CD8-positive, alpha-beta memory T cell (primary cell): ENCODE measurements at places on chromosomes 5 and 9.
A peak's percentile ranks its signal among the peaks of the same experiment; 100 is the strongest.

GRCh38 chr9:105673850-105674387 is 11.7 kb downstream of the TAL2 start:
- no peak overlapping the region for H3K27ac ChIP-seq
- H3K36me3 ChIP-seq, result no peaks in the 10 kb centered on the region
- H3K4me1 ChIP-seq, result no peaks in the 10 kb centered on the region
- DNase-seq, result no peak

DNA sequence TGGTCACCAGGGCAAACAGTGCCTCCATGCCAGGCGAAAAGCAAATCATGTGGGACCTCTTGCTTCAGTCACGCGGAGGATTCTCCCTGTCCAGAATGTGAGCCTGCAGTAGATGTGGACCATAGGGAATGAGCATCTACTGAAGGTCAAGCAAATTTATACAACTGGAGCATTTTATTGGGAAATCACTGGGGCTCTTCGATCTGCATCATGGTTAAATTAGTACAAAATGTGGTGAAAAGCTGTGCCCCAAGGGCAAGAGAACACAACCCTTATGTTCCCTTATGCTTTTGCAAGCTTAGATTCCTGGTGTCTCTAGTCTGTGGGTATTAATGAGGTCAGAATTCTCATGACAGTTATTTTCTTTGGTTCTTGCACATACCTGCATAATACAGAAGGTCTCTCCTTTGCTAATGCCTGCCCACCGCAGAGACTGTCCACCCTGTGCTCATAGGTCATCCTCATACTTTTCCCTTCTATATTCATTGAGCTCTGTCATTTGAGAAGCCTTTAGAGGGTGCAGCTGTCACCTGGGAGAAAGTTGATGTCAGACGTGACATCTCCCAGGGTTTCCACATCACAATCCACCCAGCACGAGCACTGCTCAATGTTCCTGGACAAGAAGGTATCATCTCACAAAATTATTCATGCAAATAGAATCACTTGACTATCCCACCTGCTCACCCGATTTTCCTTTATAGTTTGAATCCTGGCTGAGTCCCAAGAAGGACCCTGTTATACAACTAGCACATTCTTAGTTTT is 111.7 kb downstream of the NXNL2 start:
- H3K4me3 ChIP-seq, result no peak overlapping the region
- no peaks in the 10 kb centered on the region for H3K27me3 ChIP-seq
- H3K27ac ChIP-seq, result no peak overlapping the region

DNA sequence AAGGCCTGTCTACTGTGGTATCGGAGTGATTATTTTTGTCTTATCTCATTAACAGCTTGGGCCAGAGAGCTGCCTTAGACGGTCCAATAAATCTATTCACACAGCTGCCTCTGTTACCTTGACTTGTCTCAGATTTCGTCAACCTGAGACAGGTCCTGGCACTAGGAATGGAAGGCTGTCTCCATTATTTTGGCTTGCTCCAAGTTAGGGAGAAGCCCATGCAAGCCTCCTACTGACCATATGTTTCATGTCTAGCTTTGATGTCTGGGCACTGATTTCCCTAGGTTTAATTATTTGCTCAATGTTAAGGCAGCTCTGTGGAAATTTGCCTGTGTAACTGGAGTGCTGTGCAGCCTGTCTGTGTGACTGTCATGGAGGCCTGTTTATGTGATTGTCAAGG is 12.4 kb upstream of the RALGPS1 start:
- DNase-seq, result no peak
- no peaks in the 10 kb centered on the region for H3K36me3 ChIP-seq
- H3K4me1 ChIP-seq, result no peaks in the 10 kb centered on the region

GRCh38 chr5:657570-657969 is 35.6 kb downstream of the TPPP start:
- DNase-seq, result no peak
- no peaks in the 10 kb centered on the region for H3K36me3 ChIP-seq
- no peaks in the 10 kb centered on the region for H3K4me1 ChIP-seq
- H3K4me3 ChIP-seq, result no peak overlapping the region
- H3K27me3 ChIP-seq, result no peaks in the 10 kb centered on the region

DNA sequence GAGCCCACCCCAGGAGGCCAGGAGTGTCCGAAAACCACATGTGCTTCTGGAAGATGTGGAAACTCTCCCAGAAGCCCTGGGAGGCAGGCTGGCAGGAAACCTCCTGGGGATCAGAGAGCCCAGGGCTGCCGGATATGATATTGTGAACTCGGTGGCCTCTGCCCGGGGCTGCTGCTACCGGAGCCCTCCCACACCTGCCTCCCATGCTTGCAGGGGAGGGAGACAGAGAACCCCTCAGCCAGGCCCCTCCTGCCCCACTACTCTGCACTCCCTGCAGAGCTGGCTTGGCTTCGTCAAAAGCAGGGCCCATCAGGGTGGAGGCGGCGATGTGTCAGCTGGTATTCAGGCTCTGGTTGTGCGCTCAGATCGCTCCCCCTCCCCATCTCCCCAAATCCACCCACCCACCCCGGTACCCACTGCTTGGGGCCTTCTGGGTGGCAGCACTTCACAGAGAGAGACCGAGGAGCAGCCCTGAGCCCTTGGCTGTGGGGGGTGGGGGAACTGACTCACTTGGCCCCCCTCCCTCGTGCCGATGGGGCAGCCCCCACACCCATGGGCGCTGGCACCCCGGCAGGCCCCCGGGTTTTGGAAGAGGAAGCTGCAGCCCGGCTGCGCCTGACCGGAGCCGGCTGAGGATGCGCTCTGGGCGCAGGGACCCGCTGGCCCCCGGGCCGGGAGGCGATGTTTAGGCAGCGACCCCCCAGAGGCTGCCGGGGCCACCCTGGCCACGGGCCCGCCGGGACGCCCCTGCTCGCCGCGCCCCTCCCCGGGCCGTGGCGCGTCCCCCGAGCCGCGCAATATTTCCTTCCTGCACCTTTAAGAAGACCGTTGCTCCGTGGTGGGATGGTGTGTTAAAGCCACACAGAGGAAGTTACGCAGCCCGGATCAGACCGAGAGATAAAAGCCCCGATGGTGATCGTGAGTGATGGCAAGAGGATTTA is 786 bp upstream of the NTNG2 start:
- H3K36me3 ChIP-seq, result no peaks in the 10 kb centered on the region
- H3K4me3 ChIP-seq, result peak overlapping the region; percentile 61
- peaks cover 12% of the 10 kb centered on the region for H3K4me1 ChIP-seq
- peaks cover 15% of the 10 kb centered on the region for H3K27me3 ChIP-seq

GRCh38 chr9:90457386-90458190 is 185.0 kb downstream of the DIRAS2 start:
- H3K27me3 ChIP-seq, result no peaks in the 10 kb centered on the region
- H3K4me3 ChIP-seq, result no peak overlapping the region
- no peak overlapping the region for H3K27ac ChIP-seq
- DNase-seq, result no peak
- H3K36me3 ChIP-seq, result no peaks in the 10 kb centered on the region

GRCh38 chr9:14340219-14340873 is 26.4 kb upstream of the NFIB start:
- DNase-seq, result no peak
- no peak overlapping the region for H3K27ac ChIP-seq
- H3K4me3 ChIP-seq, result no peak overlapping the region
- H3K4me1 ChIP-seq, result no peaks in the 10 kb centered on the region
- H3K36me3 ChIP-seq, result no peaks in the 10 kb centered on the region

DNA sequence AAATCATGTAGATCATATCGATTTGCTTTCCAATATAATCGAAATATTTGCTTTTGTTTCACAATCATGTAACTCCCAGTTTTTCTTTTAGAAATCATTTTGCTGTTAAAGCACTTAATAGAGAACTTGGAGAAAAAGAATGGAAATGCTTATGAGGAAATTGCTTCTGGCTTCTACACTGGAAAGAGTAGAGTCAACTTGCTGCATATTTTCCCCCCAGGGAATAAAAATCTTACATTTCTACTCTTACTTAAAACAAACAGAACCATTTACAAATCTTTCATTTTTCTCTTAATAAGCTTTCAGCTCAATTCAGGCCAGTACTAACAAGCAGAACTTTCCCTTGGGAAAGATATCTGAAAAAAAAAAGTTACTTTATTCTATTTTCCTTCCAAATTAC is 312.0 kb downstream of the CHSY3 start:
- H3K36me3 ChIP-seq, result no peaks in the 10 kb centered on the region
- H3K4me1 ChIP-seq, result no peaks in the 10 kb centered on the region
- DNase-seq, result no peak
- H3K4me3 ChIP-seq, result no peak overlapping the region

DNA sequence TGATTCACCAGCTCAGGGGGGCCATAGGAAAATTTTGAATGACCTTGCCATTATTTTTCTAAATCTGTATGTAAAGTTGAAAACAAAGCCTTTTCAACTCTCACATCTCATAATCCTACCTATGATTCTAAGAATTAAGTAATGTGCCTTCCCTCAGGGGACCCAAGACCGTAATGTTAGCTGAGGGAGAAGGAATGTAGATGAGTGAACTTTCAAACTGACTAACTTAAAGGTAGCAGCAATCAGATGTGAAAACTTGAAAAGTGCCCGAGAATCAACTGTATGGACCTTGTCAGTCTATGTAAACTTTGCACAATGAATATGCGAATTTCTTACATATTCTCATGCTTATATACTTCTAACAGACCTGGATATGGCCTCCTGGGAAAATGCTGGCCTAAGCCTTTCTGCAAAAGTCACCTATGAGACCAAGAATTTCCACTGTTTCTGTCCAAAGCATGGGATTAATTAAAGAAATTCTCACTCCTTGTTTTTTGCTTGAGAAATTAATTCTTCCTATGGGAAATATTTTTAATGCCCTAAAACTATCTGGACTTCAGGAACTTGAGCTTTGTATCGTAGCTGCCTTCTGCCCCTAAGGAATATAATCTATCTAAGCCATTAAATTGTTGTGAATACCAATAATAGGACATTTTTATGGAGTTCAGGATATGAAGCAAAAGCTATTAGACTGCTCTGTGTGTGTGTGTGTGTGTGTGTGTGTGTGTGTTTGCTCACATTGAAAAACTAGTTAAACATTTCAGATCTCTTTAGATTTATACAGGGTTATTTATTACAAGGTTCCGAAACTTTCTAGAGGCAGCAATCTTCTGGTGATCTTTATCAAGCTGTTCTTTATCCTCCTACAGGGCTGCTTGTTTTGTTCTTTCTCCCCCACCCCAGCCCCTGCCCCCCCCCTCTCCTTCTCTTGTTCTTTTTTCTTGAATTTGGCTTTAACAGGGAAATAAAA is 169.1 kb upstream of the CLINT1 start:
- H3K4me3 ChIP-seq, result no peak overlapping the region

GRCh38 chr5:176778921-176779465 is 31.4 kb upstream of the UNC5A start:
- H3K27ac ChIP-seq, result no peak overlapping the region
- H3K27me3 ChIP-seq, result no peaks in the 10 kb centered on the region
- no peaks in the 10 kb centered on the region for H3K36me3 ChIP-seq
- DNase-seq, result no peak
- no peak overlapping the region for H3K4me3 ChIP-seq
- H3K4me1 ChIP-seq, result no peaks in the 10 kb centered on the region

DNA sequence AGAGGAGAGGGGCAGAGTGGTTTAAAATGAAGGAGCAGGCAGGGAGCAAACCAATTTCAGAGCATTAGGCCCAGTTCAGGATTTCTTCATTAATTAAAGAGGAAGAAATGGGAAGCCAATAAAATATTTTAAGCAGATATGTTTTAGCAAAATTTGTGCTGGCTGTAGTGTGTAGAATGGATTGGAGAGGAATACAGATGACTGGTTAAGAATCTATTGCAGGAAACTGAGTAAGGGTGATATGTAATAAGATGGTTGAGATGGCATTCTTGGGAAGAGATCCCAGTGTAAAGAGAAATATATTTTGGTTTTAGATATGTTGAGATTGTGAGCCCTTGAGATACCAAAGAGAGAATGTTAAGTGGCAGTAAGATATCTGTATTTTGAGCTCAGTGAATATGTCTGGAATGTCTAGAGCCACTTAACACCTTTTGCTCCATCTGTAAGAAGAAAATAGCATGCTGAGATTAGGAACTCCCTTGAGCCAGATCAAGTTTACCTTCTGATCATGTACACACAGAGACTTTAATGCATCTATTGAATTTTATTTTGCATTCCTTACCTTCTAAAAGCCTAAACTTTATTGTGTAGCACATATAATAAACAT is 79.5 kb upstream of the SLC27A6 start:
- H3K27ac ChIP-seq, result no peak overlapping the region
- no peaks in the 10 kb centered on the region for H3K4me1 ChIP-seq
- H3K4me3 ChIP-seq, result no peak overlapping the region

GRCh38 chr9:16654596-16655126 is 215.8 kb downstream of the BNC2 start:
- H3K27ac ChIP-seq, result no peak overlapping the region
- H3K4me1 ChIP-seq, result no peaks in the 10 kb centered on the region
- no peak overlapping the region for H3K4me3 ChIP-seq
